ENCODE measurements at places on chromosomes 3 and 15.

GRCh38 chr15:25687689-25688088 lies 175.4 kb downstream of the ATP10A start:
- DNase-seq: no peak

- no peak for DNase-seq
These were observed 14.4 kb upstream of the TBL1XR1 start for GRCh38 chr3:177211503-177212277.

- no peak for DNase-seq
These were observed 121.4 kb downstream of the FAM43A start for GRCh38 chr3:194806991-194807630.

- no peak for DNase-seq
These were observed 355.1 kb upstream of the WNT5A start for GRCh38 chr3:55842204-55842603.

DNA sequence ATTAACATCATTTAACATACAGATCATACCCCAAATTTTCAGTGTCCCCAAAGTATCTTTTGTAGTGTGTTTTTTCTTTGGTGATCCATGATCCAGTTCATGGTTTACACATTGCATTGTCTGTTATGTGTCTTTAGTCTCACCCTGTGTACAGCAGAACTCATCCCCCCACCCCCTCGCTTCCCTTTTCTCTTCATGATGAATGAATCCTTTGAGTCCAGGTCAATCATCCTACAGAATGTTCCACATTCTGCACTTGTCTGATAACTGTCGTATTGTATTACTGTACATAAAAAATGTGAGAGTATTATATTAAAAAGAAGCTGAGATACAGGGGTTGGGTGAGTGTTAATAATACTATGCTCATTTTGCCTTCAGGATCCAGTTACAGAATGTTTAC lies 14.6 kb upstream of the NIT2 start:
- DNase-seq: no peak

GRCh38 chr15:75129788-75130187 lies 71.9 kb upstream of the C15orf39 start:
- DNase-seq: no peak

DNA sequence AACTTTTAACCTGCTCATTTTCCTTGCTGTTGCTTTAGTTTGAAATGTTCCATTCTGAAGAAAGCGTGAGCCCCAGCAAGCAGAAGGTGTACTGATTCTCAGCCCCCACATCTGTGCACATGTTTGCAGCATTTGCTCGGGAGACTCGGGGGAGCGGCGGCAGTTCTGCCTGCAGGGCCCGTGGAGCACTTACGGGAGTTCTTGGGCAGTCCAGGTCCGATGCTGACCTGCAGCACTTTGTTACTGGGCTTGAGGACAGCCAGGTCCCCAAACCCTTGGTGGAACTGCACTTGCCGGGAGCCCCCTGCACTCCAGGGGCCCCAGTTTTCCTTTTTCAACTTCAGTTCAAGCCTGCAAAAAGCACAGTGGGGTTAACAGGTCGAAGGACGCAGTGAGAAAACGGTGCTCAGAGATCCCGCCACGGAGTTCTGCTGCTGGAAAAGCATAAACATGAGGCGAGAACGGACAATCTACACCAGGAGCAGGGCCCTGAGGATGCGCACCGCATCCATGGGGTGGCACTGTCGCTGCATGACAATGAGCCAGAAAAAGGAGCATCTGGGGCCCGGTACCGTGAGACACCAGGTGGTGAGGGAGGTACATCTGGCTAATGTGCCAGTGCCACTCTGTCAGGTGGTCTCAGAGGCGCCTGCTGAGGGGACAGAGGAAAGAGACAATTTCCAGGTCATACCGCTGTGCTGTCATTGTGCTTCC lies 45.6 kb upstream of the LDHAL6B start:
- DNase-seq: no peak

DNA sequence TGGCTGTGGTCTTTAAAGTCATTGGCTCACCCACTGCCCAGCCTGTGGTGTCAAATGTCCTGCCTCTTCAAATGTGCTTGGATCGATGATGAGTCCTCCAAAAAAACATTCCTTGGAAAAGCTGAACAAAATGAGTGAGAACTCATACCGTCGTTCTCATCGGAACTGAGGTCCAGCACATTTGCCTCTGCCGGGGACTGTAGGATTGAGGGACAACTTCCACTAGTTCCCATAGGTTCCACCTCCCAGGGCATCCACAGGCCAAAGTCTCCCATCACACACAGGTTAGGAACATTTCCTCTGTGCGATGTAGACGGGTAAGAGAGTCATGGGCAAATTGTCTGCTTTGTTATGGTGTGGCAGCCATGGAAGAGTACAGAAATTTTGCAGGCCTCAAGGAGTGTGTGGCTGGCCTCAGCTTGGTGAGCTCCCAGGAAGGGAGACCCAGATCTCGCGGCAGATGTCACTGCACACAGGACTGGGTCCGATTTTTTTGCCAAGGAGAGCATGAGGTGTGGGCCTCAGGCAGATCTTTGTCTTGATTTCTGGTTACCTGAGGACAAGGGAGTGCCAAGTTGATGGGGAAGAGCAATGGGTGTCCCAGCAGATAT lies 115.7 kb downstream of the SNRPN start:
- DNase-seq: no peak

DNA sequence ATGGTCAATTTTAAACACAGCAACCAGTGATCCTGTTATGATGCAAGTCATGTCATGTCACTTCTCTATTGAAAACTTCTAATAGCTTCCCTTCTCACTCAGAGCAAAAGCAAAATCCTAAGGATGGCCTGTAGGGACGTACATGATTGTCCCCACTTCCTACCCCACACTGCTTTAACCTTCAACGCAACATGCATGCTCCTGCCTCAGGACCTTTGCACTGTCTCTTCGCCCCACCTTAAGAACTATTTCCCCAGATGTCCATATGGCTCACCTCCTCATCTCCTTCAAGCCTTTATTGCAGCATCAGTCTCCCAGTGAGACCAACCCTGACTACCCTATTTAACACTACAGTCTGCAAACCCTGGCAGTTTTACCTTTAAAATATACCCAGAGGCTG lies 214.1 kb upstream of the CHRM5 start:
- no peak for DNase-seq

DNA sequence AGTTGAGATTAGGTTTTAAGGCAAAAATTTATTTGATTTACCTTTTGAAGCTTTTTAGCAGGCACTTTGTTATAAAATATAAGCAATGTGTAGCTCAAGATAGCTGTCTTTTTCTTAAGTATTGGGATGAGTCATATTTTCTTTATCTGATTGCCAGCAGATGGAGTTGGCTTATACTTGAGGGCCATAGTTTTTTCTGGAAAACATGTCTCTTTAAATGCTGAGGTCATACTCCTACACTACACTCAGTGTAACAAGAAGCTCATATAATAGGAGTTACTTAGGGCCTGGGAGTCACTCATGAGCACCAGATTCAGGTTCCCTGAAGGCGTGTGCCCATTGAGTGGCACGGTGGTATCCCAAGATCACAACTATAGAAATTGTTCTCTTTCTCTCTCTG lies 579.8 kb downstream of the EDEM1 start:
- DNase-seq: no peak

GRCh38 chr3:144369129-144369879 lies 397.7 kb downstream of the DIPK2A start:
- DNase-seq: no peak

- DNase-seq: no peak
These were observed 244.1 kb downstream of the SLCO3A1 start for GRCh38 chr15:92097474-92098178.

GRCh38 chr3:115644391-115644790 lies 21.1 kb downstream of the GAP43 start:
- no peak for DNase-seq

DNA sequence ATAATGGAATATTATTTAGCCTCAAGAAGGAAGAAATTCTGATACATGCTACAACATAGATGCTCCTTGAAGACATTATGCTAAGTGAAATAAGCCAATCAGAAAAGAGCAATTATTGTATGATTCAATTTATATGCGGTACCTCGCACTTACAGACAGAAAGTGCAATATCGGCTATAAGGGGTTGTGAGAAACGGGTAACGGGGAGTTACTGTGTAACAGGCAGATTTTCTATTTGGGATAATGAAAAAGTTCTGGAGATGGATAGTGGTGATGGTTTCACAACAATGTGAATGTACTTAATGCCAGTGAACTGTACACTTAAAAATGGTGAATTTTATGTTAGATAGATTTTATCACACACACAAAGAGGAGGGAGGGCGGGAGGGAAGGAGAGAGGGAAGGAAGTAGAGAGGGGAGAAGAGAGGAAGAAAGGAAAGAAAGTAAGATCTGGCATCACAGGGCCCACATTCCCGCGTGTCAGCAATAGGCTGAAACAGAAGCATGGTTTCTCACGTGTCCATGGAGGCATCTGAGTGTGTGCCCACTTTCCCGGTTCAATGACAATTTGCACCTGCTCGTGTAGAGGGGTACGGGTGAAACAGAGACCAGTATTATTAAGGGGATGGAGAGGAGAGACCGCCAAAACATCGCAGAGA lies 700 bp upstream of the BLM start:
- DNase-seq: no peak

DNA sequence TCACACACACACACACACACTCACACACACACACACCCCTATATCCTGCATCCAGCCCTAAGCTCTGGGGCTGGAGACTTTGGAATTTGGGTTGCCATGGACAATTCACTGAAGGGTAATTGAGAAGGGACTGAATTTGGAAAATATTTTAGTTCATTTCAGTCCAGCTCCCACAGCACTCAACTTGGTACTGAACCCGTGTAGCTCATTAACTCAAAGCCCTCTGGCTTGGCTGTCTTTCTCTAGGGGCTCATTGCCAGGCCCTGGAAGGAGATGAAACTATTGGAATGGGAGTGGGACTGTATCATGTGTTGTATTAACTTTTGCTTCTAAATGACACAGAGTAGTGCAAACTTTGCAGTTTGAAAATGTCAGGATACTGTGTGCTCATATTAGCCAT lies 157.3 kb downstream of the EPHB1 start:
- no peak for DNase-seq

DNA sequence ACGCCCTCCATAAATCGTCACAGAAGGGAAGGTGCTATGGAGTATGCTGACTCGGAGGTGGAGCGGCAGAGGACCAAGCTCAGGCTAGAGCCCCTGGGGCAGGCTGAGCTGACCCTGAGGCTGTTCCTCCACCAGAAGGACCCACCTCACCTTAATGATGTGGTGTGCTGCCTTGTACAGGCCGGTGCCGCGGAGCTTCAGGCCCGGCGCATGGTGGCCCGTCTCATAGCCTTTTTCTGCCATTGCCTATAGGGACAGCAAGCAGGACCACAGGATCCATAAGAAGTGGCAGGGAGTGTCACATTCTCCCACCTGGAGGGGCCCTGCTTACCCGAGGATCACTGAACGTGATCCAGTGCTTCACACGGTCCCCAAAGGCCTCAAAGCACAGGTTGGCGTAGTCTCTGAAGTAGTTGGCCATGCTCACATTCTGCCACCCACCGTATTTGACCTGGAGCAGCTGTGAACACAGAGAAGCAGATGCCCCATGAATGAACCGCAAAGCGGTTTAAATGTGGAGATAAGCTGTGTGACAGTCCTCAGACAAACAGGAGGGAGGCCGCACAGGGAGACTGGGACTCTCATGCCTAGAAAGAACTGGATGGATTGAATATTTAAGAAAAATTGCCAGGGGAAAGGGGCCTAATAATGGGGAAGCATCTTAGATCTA lies 4.8 kb downstream of the LCTL start:
- no peak for DNase-seq

DNA sequence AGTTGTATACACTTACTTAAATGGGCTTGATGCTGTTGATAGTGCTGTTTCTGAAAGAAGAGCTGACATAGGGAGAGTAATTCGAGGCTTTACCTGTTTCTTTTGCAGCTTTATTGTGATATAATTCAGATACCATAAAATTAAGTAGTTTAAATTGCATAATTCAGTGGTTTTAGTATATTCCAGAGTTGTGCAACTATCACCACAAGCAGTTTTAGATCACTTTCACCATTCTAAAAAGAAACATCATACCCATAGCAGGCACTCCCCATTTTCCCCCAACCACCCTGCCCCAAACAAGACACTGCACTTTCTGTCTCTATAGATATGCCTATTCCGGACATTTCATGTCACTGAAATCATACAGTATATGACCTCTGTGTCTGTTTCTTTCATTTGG lies 98.5 kb downstream of the MTHFS start:
- DNase-seq: no peak

DNA sequence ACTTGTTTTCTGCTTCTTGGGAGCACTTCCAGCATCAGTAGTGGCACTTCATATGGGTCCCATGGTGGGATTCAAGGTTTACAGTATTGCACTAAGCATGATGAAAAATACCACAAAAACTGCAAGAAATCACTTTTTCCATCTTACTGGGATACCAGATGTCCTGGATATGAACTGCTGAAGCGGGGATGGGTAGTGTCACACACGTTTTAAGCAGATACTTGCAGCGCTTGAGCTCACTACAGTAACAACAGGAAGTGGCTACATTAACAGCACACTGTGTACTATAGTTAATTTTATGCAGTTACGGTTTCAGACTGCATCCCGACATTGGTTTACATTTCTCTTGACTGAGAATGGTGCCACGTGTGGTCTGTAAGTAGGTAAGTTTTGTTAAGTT lies 3.5 kb upstream of the ISG20 start:
- DNase-seq: no peak

- DNase-seq: no peak
These were observed 1.5 kb downstream of the ARHGEF3 start for GRCh38 chr3:56800130-56800831.

GRCh38 chr3:168197162-168197561 lies 101.4 kb upstream of the GOLIM4 start:
- DNase-seq: no peak

DNA sequence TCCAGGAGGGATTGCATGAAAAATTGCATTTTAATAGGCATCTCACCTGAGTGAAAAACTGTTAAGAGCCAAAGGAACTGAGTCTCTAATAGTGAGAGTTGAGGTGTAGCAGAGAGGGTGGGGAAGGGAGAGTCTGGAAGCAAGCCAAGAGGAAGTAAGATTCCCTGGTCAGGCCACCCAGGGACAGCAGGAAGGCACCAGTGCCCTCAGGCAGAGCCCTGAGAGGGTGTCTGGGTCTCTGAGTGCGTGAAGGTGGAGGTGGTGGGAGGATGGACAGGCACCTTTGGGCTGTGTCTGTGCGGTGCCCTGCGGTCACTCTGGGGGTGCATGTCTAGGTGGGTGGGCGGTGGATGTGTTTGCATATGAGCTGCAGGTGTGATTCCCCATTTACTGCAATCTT lies 300.4 kb upstream of the ROPN1 start:
- DNase-seq: no peak

- DNase-seq: no peak
These were observed 491.7 kb upstream of the RASGRP1 start for GRCh38 chr15:39056357-39056756.

DNA sequence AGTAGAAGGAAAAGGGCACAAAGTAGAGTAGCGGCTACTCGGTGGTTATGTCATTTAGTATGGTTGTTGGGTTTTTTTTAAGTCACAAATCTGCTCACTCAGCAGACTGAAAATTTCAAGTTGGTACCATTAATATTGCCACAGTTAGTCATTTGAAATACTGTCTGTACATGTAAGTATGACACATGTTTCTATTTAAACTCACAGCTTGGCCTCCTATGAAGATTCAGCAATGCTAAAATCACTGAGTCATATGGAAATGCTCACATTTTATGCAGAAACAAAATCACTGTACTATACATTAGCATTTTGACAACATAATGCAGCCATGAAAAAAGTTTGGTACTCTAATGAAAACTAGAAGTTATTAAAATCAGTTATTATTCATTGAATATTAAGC lies 571.9 kb downstream of the TAFA4 start:
- DNase-seq: no peak

GRCh38 chr3:178131801-178132200 lies 404.4 kb upstream of the KCNMB2 start:
- DNase-seq: no peak

- no peak for DNase-seq
These were observed 384.9 kb upstream of the THBS1 start for GRCh38 chr15:39195961-39196486.
